AG04450 (cell line): ENCODE measurements at places on chromosomes 2 and 18.

- no peak for DNase-seq
These were observed 40.1 kb downstream of the AOX1 start for GRCh38 chr2:200625958-200626363.

- no peak for DNase-seq
These were observed 402.3 kb downstream of the TGIF1 start for GRCh38 chr18:3852321-3852720.

DNA sequence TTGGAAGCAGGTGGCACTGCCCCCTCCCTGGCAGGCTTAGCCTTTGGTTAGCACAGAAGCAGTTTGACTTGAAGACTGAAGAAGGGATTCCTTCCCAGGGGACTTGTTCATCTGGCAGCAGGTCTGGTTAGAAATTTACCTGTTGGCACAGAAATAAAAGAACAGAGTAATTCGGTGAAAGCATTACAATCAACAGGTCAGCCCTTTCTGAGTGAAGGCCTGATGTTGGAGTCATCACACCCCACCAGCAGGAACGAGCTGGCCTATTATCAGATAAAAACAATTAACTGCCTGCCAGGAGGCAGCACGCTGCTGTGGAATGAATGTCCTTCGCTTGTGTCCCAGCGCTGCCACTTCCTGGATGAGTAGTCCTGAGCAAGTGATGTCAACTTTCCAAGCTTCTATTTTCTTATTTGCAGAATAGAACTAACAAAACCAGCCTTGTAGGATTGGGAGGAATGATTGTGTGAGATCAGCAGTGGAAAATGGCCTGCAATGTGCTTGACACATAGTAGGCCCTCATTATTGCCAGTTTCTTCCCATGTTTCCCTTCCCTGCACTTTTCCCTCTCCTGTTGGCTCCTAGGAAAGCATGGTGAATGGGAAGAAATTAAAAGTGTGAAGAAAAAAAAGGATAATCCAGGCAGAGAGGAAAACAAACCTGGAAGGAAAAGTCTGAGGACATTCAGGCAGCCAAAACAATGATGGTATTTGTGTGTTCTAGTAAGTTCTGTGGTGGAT lies 29.0 kb downstream of the LGALSL start:
- DNase-seq, result no peak

DNA sequence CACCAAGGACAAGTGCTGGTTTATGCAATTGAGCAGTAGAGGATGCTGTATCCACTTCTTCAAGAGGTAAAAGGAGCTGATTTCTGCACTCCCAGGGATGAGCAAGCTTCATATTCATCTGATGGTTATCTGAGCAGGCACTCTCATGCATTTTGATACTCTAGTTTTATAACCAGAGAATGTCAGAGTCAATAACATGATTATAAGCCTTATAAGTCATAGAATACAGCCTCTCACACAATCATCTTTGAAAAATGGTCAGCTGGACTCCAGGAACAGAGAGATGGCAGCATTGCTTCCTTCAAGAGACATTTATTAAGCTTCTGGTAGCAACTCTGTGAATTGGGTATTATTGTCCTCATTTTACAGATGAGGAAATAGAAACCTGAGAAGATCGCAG lies 167.1 kb downstream of the SLC8A1 start:
- no peak for DNase-seq
